ENCODE measurements at places on chromosomes 4 and X.

- no peak for DNase-seq
These were observed 192.5 kb downstream of the ASMT start for GRCh38 chrX:1807301-1807731.

- no peak for DNase-seq
These were observed 51.1 kb downstream of the SLC10A7 start for GRCh38 chr4:146470604-146471003.

DNA sequence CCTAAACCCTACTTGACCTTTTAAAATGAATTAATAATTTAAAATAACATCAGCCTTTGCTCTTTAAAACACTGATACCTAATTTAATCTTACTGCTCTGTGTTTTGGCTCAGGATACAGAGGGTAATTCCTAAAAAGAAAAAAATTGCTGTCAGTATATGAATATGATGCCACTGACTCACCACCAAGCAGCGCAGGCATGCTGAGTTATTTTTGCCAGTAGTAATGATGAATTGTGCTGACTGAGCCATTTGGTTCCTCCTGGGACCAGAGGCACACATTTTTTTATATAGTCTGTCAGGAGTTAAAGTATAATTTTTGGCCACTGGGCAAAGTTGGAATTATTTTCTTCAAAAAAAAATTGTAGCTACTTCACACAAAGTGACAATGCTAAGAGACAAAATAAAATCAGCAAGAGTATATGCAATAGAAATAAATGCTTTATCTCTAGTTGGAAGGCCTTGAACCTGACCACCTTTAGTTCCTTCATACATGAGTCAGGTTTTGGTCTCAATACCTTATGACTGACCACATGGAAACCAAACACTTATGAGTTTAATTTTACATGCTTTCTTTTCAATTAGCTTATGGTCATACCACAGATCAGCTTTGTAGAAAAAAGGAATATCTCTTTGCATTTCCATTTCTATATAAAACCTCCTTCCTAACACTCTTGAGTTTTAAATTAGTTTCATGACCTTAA, 115.1 kb downstream of the PPP3CA start:
- DNase-seq, result no peak

DNA sequence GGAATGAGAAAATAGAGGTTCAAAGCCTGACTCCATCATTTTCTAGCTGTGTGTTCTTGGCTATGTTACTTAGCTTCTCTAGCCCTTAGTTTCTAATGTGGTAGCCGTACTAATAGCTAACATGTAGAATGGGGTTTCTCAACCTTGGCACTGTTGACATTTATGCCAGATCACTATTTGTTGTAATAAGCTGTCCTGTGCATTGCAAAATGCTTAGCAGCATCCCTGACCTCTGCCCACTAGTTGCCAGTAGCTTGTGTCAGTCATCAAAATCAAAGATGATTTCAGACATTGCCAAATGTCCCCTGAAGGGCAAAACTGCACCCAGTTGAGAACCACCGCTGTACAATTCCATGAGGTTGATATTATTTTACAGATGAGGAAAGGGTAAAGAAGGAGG, 18.3 kb upstream of the ADAMTS3 start:
- DNase-seq, result no peak

DNA sequence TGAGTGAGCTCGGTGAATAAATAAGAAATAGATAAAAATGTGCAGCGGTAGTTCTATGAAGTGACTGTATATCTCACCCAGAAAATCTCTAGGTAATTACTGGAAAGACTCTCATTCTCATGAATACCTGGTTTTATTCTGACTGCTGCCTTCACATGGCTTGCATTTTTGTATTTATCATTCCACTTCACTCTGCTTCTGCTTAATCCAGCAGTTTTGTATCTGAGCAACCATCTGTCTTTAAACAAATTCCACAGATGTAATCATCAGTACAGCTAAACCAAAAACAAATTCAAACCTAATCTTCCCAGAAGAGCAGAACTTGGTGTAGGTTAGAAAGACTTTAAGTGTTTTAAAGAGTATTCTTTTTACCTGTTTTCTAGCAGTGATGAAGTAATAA, 11.2 kb upstream of the ALB start:
- DNase-seq, result no peak

DNA sequence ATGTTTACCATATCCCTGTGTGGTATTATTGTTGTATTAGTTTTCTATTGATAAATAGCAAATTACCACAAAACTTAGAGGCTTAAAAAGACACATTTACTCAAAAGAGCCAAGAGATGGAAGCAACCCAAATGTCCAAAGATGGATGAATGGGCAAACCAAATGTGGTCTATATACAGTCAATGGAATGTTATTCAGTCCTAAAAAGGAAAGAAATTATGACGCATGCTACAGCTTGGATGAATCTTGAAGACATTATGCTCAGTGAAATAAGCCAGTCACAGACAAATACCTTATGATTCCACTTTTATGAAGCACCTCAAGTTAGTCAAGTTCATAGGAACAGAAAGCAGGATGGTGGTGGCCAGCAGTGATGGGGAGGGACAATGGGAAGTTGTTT, 144.7 kb downstream of the QDPR start:
- DNase-seq, result no peak

DNA sequence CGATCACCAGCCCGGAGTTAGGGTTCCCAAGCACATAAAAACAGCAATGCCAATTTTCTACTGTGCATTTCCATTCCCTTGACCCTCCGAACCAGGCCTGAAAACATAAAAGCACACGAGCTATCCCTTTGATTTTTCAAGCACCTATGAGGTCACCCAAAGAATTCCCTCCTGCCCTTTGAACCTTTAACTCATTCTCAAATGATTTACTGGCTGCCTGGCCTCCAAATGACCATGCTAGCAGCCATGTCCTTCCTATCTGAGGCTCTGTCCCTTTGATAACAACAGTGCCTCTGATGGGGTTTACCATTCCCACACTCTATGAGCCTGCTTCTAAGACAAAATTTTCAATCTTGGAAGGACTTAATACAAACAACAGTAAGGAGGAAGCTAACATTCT, 15.2 kb downstream of the SHROOM4 start:
- DNase-seq, result no peak

GRCh38 chr4:175280153-175280552, 362.0 kb downstream of the ADAM29 start:
- no peak for DNase-seq

DNA sequence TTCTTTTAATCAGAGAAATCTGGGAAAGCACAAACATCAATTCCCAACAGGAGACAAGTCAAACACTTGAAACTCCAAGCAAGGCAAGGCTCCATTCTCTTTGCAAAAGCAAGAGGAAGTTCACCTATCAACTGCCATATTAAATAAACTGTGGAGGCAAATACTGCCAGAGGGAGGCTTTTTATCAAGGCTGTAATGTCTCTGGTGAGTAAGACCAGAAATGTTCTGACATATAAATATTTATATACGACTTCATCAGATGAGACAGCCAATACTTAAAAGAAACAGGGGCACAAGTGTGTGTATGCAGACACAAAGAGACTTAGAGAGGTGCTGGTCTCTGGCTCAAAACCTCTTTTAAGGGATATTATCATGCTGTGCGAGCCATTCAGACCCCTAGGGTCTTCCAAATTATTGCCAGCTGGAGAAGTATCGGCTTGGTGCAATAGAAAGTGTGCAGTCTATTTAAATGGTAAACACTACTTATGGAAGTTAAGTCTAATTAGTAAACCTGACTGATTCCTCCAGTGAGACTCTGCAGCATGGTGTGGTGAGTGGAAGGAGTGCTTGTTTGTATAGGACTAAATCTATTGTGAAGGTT, 24.4 kb downstream of the DCX start:
- no peak for DNase-seq

- DNase-seq, result no peak
These were observed 40.0 kb downstream of the SEPTIN11 start for GRCh38 chr4:76989391-76990061.

DNA sequence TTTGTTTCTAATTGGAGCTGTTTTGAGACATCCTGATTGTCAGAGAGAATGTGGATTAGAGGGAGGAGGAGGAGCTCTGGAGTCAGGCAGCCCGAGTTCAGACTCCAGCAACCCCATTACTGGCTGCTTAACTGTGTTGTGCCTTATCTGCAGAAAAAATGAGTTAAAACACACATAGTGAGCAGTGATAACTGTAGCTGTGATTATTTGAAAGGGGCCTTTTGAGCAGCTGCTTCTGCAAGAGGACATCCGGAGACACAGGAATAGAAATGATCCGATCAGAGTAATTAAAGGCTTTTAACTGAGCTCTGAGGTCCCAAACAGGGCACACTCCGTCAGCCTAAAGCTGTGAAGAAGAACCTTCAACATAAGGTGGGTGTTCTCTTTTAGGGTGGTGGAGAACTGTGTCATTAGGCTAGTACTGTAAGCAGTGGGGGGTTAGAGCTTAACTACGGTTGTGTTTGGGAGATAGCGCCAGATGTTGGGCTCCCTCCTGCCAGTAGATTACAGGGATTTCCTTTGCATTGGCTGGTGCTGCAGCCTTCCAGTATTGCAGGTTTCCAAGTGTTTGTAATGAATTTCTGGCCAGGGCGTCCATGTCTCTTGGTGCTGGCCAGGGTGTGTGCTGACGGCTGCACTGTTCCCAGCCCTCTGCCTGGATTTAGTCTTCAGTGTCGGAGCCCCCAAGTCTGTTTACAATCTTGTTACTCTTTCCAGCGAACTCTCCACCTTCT, 24.3 kb downstream of the ADD1 start:
- DNase-seq, result no peak

DNA sequence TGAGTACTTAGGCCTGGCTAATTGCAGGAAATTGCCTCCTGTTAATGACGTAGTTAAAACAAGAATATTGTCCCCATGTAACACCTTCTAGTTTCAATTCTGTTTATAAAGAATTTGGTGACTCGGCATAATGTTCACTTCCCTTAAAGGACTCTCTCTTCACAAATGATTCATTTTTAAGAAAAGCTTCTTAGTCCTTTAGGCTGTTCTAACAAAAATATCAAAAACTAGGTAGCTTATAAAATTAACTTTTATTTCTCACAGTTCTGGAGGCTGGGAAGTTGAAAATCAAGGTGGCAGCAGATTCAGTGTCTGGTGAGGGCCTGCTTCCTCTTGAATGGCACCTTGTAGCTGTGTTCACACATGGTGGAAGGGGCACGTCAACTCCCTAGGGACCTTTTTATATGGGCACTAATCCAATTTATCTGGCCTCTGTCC, 23.8 kb downstream of the COL25A1 start:
- DNase-seq, result no peak

DNA sequence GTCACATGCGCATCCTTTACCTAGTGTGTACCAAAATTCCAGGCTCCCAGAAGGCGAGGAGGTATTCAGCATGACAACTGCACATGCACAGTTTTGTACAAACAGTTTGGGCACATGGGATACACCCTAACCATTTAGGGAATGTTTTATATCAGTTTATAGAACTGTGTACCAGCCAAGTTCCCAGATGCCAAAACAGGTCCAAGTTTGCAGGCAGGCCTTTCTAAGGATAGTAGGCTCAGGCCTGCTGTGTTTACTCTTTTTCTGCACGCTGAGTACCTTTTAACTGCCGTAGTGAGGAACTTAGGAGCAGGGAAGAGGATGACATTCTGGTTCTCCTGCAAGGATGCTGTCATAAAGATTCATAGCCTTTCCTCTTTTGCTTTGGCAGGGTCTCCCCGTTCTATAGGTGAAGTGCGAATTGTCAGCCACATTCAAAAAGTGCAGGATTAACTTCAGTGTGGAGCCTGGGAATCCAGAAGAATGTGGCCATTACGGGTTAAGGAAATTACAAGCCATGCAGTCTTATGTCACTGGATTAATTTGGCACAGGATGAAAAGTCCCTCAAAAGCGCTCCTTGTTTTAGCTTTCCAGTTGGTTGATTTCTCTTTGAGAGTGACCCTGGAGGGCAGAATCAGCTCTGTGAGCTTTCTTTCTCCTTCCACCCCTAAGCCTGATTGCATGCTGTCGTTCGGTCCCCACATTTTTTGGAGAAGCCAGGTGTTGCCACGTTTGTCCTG, 259.8 kb downstream of the ARHGAP10 start:
- no peak for DNase-seq

- DNase-seq, result no peak
These were observed 163.6 kb upstream of the ANK2 start for GRCh38 chr4:112885897-112886296.

GRCh38 chr4:107666134-107666533, 53.9 kb downstream of the PAPSS1 start:
- no peak for DNase-seq

DNA sequence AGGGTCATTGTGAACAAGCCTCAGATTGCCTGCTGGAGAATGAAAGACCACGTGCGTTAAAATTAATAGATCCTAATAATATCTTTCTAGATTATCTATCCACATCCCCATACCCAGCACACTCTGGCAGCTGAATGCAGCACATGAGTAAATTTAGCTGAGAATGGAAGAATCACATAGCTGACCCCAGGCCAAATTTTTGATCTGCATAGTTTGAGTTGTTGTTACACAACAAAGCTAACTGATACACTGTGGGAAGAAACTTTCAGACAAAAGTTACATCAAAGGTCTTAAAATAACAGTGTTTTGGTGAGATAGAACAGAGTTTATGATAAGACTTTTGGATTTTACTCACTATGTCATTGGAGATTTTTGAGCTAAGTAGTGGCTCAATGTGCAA, 72.4 kb upstream of the ANXA10 start:
- DNase-seq, result no peak

DNA sequence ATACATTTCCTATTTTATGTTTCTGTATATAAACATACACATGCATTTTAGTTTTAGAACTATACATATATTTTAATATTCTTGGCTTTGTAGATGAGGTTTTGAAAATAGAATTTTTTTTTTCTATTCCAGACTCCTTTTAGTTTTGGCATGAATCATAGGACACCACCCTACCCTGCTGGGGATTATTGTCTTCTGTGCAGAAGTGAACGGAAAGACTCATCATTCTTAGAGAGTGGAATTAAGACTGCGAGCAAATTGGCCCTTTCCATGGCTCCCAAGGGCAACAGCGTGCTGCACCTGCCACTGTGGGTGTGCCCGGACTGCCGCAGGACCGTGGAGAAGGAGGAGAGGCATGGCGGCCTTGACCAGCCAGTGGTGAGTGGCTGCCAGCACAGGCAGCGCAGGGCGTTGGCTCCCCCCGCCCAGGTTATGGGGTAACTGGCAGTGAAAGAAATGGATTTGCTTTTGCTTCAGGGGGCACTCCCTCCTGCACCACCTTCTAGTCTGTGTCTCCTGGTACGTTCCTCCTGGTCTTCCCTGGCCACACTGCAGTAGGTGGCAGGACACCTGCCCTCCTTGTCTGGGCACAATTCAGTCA, 59.6 kb downstream of the FAM193A start:
- DNase-seq, result no peak

GRCh38 chr4:71609651-71610050, 174.2 kb downstream of the GC start:
- no peak for DNase-seq

DNA sequence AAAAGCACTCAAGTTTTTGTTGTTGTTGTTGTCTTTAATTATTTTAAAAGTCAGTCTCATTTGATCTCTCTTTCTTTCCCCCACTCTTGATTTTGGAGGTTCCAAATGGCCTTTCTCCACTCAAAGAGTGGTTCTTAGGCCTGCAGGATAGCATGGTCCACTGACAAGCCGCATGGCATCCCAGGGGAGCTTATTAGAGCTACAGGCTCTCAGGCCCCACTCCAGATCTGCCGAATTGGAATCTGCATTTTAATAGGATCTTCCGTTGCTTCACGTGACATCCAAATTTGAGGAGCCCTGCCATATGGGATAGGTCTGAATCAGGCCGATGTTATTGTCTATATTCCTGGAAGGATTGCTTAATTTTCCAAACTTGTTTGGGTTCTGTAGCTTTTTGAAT, 72.1 kb downstream of the CPE start:
- DNase-seq, result no peak

- no peak for DNase-seq
These were observed 215.7 kb downstream of the STK32B start for GRCh38 chr4:5266991-5267390.
